ENCODE measurements at places on chromosomes 2 and 18.

DNA sequence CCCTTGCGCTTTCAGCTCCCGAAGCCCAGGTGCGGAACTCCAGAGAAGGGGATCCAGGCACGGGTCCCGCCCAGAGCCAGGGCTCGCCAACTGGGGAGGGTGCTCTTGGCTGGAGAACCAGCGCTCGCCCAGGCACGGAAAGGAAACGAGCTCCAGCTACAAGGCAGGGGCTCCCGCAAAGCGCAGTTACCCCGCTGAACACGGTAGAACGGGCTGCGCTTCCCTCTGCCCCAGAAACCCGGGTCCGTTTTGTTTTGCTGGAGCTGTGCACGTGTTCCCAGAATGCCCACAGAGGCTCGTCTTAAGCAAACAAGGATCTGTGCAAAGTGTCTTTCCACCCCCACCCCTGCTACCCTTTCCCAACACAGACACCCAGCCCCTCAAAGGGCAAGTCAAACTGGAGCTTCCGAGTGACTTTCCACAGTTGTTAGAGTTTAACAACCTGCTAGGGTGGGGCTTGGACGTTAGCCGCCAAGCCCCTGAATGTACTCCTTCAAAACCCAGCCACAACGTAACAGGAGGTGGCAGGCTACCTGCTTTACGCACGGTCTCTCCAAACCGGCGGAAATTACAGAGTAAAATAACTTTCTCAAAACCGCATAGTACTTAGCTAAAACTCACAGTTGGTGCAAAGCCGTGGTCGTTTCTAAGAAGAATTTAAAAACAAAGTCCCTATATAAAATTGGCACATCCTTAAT lies 775 bp downstream of the RNF125 start:
- peak; percentile 19 for DNase-seq

DNA sequence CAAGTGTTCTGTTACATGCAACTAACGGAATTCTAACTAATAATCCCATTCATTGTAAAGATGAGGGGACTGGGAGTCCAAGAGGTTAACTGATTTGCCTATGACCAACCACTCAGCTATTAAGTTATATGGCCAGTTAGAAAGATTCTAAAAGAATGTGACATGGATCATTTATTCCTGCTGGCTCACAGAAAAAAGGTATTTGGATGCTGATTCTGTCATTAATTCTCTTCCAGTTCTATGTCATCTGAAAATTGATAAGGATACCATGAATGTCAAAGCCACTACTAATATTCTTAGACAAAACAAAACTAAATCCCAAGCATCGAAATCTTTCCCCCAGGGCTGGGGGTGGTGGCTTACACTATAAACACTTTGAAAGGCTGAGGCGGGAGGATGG lies 41.2 kb upstream of the GORASP2 start:
- DNase-seq = no peak

GRCh38 chr2:9004338-9005204 lies 1.1 kb upstream of the MBOAT2 start:
- DNase-seq = no peak

DNA sequence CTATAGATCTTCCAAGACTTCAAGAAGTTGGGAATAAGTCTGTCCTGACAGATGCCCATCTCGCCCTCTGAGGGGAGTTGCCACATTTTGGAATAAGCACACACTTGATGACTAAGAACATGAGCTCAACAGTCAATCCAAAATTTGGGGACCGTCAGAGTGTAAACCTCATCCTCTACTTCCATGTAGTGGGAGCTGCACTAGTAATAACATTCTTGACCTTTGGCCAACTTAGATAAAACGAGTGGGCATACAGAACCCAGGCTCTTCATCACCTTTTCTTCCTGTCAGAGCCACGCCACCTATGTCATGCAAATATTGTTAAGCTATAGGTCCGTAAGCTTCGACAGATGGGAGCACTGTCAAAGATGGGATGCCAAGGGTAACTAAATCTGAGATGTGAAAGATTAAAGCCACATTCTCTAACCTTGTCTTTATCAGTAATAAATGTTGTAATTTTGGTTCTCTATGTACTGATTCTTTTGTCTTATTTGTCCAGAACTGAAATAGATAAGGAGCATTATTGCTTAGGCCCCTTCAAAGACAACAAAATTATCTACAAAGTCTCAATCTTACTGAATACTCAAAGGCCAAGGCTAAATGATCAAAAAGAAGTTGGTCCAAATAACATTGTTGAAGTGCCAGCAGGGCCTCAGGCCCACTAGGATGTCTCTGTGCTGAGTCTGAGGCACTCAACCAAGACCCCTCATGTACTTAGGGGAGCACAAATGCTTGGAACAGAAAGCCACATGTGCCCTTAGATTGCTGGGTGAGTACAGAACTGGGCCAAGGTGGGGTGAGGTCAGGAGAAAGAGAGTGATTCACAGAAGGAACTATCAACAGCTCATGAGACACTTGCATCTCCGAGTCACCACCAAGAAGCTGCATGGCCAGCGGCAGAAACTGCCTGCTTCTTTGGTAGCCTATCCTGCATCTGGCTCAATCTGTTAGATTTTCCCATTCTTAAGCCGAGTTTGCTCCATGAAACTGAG lies 15.0 kb downstream of the CDH2 start:
- no peak for DNase-seq

GRCh38 chr2:37625796-37626571 lies 45.5 kb downstream of the CDC42EP3 start:
- DNase-seq = peak; percentile 83

DNA sequence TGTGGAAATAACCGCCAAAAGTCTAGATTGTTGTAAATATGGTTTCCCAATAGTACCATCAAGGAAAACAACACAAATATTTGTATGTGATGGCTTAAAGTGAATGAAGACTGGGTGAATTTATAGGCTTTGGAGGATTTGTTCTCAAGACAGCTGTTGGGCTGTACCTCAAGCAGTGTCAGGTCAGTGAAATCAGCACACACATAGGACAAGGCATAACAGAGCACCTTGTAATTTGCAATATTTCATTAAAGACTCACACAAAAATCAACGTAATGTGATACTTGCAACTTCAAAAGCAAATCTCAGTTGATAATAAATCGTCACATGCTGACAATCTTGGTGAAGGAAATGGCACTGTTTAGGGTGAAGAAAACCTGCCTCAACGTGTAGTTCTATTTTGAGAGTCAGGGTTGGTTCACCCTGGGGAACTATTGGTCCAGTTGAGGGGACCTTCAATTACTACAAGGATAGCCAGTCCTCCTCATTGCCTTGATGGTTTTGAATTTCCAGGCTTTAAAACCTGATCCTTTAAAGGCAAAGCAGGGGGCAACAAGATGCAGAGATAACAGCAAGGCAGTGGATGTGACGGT lies 126.8 kb upstream of the ST6GAL2 start:
- no peak for DNase-seq

GRCh38 chr2:183532514-183532913 lies 408.3 kb downstream of the NUP35 start:
- DNase-seq = no peak

DNA sequence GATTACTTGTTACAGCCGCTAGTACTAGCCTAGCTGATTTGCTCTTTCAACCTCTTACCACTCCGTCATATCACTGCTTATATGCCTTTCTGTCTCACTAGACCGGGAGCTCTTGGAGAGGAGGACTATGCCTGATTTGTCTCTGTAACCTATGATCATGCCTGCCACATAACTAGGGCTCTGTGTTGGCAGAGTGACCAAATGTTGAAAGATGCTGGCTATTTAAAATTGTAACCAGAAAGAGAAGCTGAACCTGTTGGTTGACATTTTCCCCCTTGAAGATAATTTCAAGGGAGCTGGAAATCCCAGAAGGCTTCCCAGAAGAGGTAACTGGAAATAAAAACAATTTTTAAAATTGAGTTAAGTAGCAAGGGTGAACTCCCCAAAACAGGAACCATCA lies 124.1 kb upstream of the MYCN start:
- DNase-seq = no peak

DNA sequence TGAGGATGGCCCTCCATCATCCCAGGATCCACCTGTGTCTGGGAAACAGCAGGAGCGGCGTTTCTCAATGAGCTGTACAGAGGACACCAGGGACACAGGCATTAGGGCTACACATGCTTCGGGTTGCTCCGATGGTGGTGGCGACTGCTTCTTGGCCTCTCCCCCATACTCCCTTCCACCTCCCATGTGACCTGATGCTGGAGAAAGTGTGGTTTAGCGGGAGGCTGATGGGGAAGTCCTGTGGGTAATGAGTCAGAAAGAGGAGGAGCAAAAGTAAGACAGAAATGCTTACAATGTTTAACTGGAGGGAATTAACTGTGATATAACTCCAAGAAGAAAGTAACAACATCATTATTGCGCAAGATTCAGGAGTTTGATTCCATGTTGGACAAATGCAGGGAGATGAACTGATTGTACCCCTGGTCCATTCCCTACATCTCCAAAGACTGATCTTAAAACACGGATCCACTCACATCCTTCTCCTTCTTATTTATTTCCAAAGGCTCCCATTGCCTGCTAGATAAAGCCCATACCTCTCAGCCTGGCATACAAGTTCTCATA lies 186.6 kb downstream of the NRP2 start:
- DNase-seq = no peak

- DNase-seq = peak; percentile 65
These were observed 141.1 kb downstream of the CCBE1 start for GRCh38 chr18:59555995-59556659.

DNA sequence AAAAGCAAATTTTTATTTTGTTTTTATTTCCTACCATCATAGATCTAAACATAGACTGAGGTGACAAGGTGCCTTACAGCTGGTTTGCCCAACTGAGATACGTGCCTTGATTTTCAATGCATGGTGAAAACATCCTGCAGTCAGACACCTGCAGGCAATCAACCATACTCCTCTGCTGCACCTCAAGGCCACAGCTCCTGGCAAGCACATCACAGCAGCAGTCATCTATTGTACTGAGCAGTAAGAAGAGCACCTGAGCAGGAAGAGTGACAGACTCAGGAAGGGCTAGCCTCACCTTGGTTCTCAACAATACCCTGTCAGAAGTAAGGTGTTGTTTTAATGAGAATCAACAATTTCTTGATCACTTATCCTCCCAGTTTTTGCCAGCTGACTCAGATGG lies 1206.8 kb upstream of the NRXN1 start:
- peak; percentile 33 for DNase-seq

- DNase-seq = no peak
These were observed 90.6 kb upstream of the LDAH start for GRCh38 chr2:20913491-20913890.

GRCh38 chr2:225735844-225736243 lies 336.3 kb downstream of the NYAP2 start:
- DNase-seq = no peak

- DNase-seq = peak; percentile 40
These were observed 78.7 kb upstream of the OTOF start for GRCh38 chr2:26556309-26557243.

GRCh38 chr2:180472133-180472532 lies 465.0 kb upstream of the CWC22 start:
- DNase-seq = no peak

DNA sequence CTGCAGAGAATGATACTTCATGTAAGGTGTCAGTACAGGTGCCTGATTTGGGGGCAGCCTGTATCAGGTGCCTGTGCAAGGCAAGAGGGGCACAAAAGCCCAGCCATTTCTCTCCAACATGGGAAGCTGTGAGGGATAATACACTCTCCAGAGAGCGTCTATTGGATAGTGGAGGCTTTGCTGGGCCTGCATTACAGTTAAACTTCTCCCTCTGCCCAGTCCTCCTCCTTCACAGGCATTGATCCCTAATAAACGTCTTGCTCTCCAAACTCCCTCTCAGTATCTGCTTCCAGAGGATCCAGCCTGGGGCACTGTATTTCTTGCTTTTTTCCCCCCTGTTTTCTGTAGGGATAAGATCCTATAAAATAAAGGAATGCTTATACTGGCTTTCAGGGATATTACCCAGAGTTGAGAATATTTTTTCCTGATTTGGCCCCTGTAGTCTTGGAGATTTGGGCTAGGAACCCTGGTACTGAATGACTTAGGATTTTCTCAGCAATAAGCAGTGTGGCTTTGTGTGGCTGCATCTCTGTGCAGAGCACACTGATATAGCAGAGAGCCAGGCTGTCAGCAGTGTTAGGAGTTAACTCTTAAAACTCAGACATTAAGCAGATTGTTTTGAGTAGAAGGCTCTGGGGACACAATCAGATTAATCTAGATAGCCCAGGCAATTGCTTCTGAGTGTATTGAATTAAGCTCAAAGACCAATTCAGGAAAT lies 330.6 kb downstream of the CYRIA start:
- DNase-seq = no peak

DNA sequence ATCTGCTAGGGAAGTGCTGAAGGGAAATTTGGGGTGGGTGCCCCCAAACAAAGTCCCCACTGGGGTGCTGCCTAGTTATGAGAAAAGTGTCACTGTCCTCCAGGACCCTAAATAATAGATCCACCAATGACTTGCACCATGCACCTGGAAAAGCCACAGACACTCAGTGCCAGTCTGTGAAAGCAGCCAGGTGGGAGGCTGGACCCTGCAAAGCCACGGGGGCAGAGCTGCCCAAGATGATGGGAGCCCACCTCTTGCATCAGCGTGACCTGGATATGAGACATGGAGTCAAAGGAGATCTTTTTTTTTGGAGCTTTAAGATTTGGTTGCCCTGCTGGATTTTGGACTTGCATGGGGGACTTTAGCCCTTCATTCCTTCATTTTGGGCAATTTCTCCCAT lies 431.6 kb downstream of the ERBB4 start:
- DNase-seq = no peak

DNA sequence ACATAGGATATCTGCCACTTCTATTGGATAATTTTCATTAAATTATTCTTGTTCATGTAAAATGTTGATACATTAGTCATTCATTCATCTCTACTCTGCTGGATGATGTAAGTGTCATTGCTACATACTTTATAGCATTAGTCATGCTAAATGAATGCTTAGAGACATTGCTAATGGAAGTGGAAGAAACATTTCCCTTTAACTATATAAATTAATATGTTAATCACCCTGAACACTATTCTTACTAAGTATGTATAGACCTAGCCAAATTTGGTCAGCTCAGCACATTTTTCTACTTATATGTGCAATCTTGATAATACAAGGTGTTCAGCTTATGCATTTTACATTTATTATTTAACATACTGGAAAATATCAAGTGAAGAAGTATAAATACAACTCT lies 160.2 kb downstream of the DPP4 start:
- no peak for DNase-seq

- no peak for DNase-seq
These were observed 47.6 kb downstream of the HNRNPLL start for GRCh38 chr2:38554973-38555595.

DNA sequence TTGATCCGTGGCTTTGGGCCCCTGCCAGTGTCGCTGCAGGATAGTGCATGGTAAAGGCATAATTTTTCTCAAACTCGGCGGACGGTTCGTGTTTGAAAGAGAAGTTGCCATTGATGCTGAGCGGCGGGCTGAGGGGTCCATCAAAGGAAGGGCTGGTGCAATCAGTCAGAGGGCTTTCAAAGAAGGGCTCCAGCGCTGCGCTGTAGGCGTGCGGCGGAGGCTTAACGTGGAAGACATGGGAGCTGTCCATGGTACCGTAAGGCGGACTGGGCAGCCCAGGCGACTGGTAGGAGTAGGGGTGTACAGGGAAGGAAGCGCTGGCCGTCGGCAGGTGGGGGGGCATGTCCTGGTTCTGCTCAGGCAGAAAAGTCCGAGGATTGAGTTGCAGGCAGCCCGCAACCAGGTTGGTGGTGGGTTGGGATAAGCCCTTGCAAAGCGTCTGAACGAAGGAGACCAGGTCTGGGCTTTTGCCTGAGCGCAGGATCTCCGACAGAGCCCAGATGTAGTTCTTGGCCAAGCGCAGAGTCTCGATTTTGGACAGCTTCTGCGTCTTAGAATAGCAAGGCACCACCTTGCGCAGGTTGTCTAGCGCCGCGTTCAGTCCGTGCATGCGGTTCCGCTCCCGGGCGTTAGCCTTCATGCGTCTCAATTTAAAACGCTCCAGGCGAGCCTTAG lies 2.3 kb downstream of the NEUROD1 start:
- no peak for DNase-seq

- no peak for DNase-seq
These were observed 430 bp upstream of the CHMP1B start for GRCh38 chr18:11850821-11851145.
